Muscle of leg (tissue), 16 donors: ENCODE measurements at places on chromosomes 16 and 17.

DNA sequence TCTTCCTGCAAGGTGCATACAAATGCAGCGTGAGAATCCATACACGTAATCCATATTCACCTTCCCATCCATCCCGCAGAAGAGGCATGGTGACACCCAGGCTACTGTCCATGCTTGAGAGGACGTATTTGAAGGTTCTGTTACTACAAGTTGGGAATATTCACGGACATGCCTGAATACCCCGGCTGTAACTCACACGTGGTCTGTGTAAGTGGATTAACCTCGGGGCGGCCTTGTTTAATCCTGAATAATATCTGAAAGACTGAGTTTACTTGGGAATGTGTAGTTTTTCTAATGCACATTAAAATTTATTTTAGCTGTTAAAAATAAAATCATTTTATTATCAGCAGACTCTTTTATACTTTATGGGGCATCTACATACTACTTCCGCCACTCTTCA, 13.1 kb downstream of the CPSF4L start:
- DNase-seq: no peak
- peaks cover 19% of the 10 kb centered on the region for H3K4me1 ChIP-seq
- no peak overlapping the region for H3K4me3 ChIP-seq
- peaks cover 21% of the 10 kb centered on the region for H3K36me3 ChIP-seq

- no peak overlapping the region for H3K4me3 ChIP-seq
- no peaks in the 10 kb centered on the region for H3K36me3 ChIP-seq
- no peak overlapping the region for H3K27ac ChIP-seq
- no peaks in the 10 kb centered on the region for H3K27me3 ChIP-seq
- no peak for DNase-seq
Measured at GRCh38 chr16:25988084-25988483, 296.3 kb downstream of the HS3ST4 start.

GRCh38 chr17:34584805-34585416, 5.5 kb downstream of the TMEM132E start:
- H3K27me3 ChIP-seq: peaks cover 68% of the 10 kb centered on the region
- no peaks in the 10 kb centered on the region for H3K36me3 ChIP-seq
- peaks cover 14% of the 10 kb centered on the region for H3K4me1 ChIP-seq
- no peak overlapping the region for H3K4me3 ChIP-seq
- peak; percentile 38 for DNase-seq
- H3K27ac ChIP-seq: no peak overlapping the region

DNA sequence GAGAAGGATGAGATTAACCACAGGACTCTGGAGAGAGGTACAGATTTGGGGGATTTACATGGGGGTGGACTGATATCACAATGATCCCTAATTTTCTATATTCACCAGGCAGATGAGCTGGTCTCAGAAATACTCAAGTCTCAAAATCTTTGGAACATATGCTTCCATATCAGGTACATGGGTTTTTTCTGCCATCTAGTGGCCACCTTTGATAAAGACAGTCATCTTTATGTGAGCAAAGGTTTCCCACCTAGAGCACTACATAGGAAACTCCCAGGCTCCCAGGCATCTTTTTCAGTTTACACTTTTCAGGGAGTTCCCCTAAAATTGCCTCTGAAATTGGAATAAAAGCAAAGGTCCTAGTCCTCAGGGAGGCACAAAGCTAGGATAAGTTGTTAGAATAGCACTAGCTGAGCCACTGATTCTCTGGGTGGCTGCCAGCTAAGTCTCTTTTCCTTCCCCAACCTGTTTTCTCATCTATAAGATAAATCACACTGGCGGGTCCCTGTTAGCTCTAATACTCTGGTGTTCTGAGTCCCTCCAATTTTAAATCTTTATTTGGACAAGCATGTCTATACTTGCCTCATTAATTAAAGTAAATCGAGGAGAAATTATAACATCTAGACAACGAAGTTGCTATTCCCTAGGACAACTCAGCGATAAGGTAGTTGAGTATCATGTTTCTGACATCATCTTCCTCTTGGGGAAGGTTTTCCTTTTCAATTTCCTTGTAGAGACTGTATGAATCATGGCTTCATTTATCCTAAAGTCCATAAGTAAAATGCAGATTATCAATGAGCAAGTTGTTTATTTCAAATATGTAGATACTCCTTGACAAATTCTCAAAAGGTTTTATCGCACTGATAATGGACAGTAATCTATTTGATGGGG, 19.0 kb upstream of the MON1B start:
- no peak overlapping the region for H3K4me3 ChIP-seq
- peak; percentile 88 for DNase-seq
- H3K4me1 ChIP-seq: peaks cover 3% of the 10 kb centered on the region
- no peaks in the 10 kb centered on the region for H3K36me3 ChIP-seq
- no peak overlapping the region for H3K27ac ChIP-seq

DNA sequence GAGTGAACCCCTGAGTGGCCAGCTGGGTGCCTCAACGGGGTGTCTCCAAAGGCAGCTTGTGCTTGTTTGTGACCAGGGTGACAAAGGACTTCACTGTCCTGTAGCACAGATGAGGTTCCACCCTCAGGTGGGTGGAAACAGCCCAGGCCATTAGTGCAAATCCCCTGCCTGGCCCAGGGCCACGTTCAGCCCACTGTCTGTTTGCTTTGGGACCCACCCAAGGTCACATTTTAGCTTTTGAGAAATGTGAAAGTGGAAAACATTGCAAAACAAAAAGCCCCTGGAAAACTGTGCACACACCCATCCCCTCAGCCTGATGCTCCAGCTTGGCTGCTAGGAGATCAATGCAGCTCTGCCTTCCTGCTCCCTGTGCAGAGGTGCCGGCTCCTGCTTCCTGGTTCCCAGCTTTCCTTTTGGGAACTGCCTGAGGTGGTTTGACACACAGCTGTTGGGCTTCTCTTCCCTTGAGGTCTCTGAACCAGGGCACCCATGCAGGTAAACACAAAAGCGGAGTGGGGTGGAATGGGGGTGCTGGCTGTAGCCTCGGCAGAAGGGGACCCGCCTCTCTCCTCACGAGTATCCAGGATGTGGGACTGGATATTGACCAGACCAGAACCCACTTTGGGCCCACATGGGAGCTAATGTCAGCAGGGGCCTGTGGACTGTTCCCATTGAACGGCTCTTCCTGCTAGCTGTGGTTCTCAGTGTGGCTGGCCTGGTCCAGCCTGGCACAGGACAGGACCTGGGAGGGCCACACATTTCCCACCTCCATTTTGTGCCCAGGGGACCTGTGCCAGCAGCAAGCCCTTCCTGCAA, 7.9 kb upstream of the SPHK1 start:
- peak; percentile 49 for DNase-seq
- H3K36me3 ChIP-seq: no peaks in the 10 kb centered on the region
- peaks cover 15% of the 10 kb centered on the region for H3K4me1 ChIP-seq
- H3K4me3 ChIP-seq: no peak overlapping the region
- H3K27me3 ChIP-seq: no peaks in the 10 kb centered on the region

- no peaks in the 10 kb centered on the region for H3K27me3 ChIP-seq
- H3K36me3 ChIP-seq: no peaks in the 10 kb centered on the region
- H3K27ac ChIP-seq: no peak overlapping the region
- no peak overlapping the region for H3K4me3 ChIP-seq
- DNase-seq: no peak
- H3K4me1 ChIP-seq: no peaks in the 10 kb centered on the region
Measured at GRCh38 chr16:75131081-75131480, 14.5 kb upstream of the LDHD start.
